ENCODE measurements at places on chromosomes 13 and 19.

GRCh38 chr19:29620931-29621351, 14.9 kb downstream of the POP4 start:
- no peak for DNase-seq

- no peak for DNase-seq
These were observed 1769.0 kb upstream of the PCDH20 start for GRCh38 chr13:63184693-63185092.

DNA sequence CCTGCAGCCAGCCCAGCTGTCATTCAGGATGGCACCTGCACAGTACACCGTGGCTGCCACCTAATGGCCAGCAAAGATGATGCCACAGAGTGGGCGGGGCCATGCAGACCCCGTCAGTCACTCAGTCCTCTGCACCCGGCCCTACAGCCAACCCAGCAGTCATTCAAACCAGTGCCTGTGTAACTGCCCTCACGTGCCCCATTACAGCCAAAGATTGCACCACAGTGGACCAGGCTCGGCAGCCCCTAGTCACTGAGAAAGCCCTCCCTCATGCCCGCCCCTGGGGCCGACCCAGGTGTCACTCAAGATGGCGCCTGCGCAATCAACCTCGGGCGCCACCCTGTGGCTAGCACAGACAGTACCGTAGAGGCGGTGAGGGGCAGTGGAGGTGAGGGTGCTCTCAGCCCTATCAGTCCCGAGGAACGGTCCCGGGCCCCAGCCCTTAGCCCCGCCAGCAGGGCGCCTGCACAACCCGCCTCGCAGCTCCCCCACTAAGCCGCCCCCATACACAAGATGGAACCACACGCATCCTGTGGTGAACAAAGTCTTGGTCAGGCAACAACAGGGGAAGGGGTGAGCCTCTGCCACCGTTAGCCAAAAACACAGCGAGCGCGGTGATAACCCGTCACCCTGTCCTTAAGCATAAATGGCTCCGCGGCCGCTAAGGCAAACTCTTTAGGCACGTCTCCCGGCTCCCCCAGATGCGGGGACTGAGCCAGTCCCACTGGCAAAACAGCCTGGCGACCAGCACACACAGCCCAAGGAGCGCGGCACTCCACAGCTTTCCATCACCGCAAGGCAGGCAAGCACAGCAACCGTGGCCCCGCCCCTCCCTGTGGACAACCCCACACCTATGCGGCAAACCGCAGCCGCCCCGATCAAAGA, 2.3 kb downstream of the PEG3 start:
- DNase-seq = no peak

- no peak for DNase-seq
These were observed 323.2 kb downstream of the OXGR1 start for GRCh38 chr13:96671073-96671472.

DNA sequence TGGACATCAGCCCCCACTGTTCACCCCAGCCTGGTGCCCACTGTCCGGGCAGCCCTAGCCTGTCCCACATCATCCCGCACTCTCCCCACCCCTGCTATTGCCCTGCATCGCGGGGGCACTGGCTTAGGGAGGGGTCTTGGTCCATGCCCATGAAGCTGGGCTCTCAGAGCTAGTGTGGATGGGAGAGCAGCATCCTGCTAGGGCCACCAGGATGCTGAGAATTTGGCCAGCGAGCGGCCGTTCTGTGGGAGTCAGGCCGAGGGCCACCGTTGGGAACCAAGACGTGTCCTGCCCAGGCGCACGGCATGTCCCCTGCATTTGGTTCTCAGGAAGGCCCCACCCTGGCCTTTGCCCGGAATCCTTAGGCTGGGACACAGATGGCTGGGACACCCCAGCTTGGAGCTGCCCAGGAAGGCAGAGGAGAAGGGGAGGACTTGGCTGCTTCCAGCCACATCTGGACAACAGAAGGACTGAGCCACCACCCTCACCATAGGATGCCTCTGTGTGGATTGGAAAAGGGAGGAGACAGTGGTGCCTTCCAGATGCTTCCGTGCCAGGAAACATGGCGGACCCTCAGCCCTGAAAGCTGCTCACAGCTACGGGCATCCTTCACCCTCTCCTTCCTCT, 14.6 kb downstream of the ADGRE5 start:
- DNase-seq = no peak

GRCh38 chr13:113941571-113942191, 32.2 kb downstream of the C13orf46 start:
- no peak for DNase-seq

DNA sequence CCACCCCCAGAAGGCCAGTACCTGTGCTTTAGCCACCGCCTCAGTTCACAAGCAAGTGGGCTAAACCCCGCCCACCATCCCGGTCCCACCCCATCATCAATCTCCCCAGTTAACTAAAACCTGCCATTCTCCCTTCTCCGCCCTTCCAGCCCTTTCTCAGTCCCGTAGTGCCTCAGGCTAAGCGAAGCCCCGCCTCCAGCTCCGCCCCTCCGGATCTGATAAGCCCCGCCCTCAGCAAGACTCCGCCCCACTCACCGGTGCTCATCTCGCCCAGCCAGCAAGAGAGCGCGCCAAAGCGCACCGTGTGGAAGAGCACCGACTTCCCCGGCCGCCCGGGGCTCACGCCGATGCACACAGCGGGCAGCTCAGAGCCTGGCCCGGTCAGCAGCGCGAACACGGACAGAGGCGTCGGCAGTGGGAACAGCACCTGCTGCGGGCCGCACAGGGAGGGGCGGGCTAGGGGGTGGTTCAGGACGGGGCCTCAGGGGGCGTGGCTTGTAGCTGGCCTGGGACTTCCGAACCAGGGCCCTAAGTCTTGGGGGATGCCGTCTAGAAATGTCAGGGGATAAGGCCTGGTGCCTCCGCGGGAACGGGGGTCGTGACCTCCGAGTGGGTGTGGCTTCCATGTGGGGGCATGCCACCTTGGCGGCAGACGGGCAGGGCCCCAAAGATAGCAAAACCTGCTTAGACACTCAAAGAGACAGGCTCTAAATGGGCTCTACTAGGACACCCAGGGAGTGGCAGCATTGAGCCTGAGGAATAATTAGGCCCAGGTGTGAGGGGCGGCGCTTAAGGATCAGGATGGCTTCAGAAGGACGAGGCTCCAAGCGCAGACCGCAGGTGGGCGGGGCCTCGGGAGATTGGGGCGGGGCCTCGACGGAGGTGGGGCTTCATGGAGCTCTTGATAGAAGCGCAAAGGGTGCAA, 21.4 kb downstream of the MAP4K1 start:
- peak; percentile 11 for DNase-seq

- DNase-seq = no peak
These were observed 4.8 kb downstream of the STK24 start for GRCh38 chr13:98571955-98572662.
